ENCODE measurements at places on chromosomes 12 and 14.
A peak's percentile ranks its signal among the peaks of the same experiment; 100 is the strongest.

DNA sequence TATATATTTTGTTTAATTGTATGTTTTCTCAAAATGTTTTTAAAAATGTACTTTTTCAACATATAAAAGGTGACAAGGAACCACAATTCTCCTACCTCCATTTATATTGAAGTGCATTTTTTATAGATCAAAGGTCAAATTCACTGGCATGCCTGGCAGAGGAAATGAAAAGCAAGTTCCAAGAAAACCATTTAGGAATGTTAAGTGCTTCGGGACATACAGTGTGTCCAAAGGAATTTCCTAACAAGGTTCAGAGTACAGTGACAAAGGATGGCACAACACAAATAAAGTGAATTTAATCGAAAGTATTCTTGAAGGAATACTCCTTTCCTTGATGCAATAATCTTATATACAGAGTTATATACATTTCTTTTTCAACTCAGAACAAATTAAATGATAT, 242.3 kb downstream of the CCER1 start:
- no peak for DNase-seq

GRCh38 chr12:56953314-56953713, 4.1 kb downstream of the RDH16 start:
- DNase-seq = no peak

DNA sequence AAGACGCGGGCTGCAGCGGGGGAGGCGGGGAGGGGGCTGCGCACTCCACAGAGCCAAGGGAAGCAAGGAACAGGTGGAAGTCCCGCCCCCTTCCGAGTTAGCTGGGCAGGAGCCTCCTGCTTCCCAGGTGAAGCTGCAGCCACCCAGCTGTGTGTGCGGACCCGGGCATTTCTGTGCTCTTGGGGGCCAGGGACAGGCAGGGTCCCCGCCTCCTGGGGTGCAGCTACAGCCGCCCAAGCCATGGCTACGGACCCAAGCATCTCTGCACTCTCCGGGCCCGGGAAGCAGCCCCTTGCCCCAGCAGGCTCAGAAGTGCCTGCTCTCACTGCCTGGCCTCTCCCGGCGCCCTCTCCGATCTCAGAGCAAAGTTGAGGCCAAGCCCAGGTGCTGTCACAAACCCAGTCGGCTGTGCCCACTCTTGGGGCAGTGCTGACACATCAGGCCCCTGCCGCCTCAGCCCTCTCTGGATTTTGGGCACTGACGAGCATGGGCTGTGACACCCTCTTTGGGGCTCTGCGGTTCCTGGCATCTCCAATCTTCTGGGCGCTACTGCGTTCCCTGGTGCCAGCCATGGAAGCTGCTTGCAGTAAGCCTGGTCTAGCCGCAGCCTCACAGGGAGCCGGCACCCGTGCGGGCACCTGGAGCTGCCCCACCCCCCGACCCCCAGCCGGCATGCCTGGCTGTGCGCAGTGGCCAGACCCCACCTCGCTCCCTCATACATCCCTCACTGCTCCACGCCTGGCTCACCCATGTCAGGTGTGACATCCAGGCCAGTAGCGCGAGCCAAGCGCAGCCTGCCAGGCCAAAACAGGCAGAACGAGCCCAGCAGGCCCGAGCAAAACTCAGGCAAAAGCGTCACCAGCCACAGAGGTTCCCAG, 8.5 kb upstream of the MGAT4C start:
- no peak for DNase-seq

GRCh38 chr12:15306605-15307004, 15.7 kb upstream of the PTPRO start:
- no peak for DNase-seq

- DNase-seq = no peak
These were observed 147.0 kb downstream of the RPAP3 start for GRCh38 chr12:47558625-47559345.

DNA sequence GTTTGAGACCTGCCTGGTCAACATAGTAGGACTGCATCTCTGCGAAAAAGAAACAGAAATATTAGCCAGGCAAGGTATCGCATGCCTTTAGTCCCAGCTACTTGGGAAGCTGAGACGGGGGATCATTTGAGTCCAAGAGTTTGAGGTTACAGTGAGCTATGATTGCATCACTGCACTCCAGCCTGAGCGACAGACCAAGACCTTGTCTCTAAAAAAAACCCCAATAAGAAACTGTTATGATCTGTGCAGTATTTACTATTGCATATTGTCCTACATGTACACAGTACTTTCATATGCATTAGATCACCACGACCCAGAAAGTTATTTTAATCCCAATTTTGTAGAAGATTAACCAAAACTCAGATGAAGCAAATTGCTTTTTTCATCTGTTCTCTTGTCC, 187.5 kb downstream of the PCNX1 start:
- DNase-seq = no peak

GRCh38 chr12:47504775-47505446, 200.9 kb downstream of the RPAP3 start:
- peak; percentile 58 for DNase-seq

GRCh38 chr12:112577473-112578329, 159.0 kb downstream of the PTPN11 start:
- DNase-seq = no peak

Data from fibroblast of mammary gland (primary cell).